ENCODE measurements at places on chromosomes 12 and 14.

GRCh38 chr14:100862793-100863192 is 36.9 kb downstream of the MEG3 start:
- no peak for DNase-seq

- no peak for DNase-seq
Observed at GRCh38 chr14:102196902-102197230, 57.2 kb downstream of the WDR20 start.

GRCh38 chr12:32273712-32274111 is 125.6 kb upstream of the FGD4 start:
- peak; percentile 50 for DNase-seq

- peak; percentile 28 for DNase-seq
Observed at GRCh38 chr14:21987937-21988336, 314.3 kb upstream of the OR4E1 start.

- DNase-seq = no peak
Observed at GRCh38 chr14:68384335-68384734, 408.5 kb downstream of the ZFP36L1 start.
